Tibial nerve (tissue), 4 donors: ENCODE measurements at places on chromosomes 13 and 19.

- no peak overlapping the region for H3K27ac ChIP-seq
- H3K27me3 ChIP-seq = peaks cover 39% of the 10 kb centered on the region
- peaks cover 17% of the 10 kb centered on the region for H3K4me1 ChIP-seq
- H3K4me3 ChIP-seq = no peak overlapping the region
- no peak for DNase-seq
Observed at GRCh38 chr19:4606921-4607678, 32.2 kb upstream of the TNFAIP8L1 start.

- H3K27ac ChIP-seq = no peak overlapping the region
- H3K27me3 ChIP-seq = no peaks in the 10 kb centered on the region
- DNase-seq = no peak
- no peaks in the 10 kb centered on the region for H3K4me1 ChIP-seq
- H3K36me3 ChIP-seq = peaks cover 58% of the 10 kb centered on the region
Observed at GRCh38 chr19:44675521-44675920, 4.2 kb downstream of the CEACAM19 start.

DNA sequence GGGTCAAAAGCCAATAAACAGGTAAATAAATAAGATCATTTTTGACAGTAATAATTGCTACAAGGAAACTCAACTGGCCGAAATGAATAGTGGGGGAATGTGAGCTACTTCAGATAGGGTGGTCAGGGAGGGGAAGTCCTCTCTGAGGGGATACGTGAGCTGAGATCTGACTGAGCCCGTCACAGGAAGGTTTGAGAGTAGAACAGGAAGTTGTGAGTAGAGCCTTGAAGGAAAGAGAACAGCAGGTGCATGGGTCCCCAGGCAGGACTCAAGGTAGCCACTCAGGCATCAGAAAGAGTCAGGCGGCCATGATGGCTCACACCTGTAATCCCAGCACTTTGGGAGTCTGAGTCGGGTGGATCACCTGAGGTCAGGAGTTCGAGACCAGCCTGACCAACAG, 6.3 kb downstream of the IRGQ start:
- no peak overlapping the region for H3K27ac ChIP-seq
- no peak overlapping the region for H3K4me3 ChIP-seq

DNA sequence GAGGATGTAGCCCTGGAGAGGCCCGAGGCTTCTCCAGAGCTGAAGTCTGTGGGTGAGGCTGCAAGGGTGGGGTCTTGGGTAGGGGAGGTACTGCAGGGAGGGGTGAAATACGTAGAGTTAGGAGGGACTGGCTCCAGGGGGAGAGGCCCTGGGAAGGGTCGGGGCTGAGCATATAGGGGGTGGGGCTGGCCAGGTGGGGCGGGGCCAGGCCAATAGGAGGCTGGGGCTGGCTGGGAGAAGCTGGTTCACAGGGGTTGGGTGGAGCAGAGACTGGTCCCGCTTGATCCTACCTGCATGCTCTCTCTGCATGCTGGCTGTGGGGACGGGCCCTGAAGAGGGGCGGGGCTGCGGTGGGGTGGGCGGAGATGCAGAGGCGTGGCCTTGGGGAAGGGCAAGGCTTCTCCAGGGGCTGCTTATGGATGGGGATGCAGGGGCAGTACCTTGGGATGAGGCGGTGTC, 51.9 kb downstream of the CELF5 start:
- H3K27ac ChIP-seq = no peak overlapping the region
- H3K27me3 ChIP-seq = no peaks in the 10 kb centered on the region
- no peaks in the 10 kb centered on the region for H3K4me1 ChIP-seq
- H3K36me3 ChIP-seq = no peaks in the 10 kb centered on the region
- no peak for DNase-seq

DNA sequence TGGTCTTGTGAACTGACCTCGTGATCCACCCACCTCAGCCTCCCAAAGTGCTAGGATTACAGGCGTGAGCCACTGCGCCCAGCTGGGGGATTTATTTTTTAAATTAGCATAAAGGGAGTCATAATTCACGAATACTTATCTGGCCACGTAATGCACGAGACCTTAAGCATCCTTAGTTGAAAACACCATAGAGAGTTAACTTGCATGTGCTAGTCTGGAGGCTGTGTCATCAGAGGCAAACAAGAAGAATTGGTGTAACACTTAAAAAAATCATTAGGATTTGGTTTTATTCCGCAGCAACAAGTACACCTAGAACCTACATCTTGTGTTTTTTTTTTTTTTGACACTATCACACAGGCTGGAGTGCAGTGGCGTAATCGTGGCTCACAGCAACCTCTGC, 19.1 kb downstream of the KLF5 start:
- H3K4me3 ChIP-seq = no peak overlapping the region
- no peaks in the 10 kb centered on the region for H3K27me3 ChIP-seq
- peaks cover 22% of the 10 kb centered on the region for H3K36me3 ChIP-seq
- no peak overlapping the region for H3K27ac ChIP-seq
- no peak for DNase-seq

GRCh38 chr19:21133633-21134032, 8.2 kb upstream of the ZNF431 start:
- H3K4me3 ChIP-seq = no peak overlapping the region
- H3K27me3 ChIP-seq = no peaks in the 10 kb centered on the region
- no peak for DNase-seq
- H3K4me1 ChIP-seq = no peaks in the 10 kb centered on the region
- no peak overlapping the region for H3K27ac ChIP-seq
- no peaks in the 10 kb centered on the region for H3K36me3 ChIP-seq

DNA sequence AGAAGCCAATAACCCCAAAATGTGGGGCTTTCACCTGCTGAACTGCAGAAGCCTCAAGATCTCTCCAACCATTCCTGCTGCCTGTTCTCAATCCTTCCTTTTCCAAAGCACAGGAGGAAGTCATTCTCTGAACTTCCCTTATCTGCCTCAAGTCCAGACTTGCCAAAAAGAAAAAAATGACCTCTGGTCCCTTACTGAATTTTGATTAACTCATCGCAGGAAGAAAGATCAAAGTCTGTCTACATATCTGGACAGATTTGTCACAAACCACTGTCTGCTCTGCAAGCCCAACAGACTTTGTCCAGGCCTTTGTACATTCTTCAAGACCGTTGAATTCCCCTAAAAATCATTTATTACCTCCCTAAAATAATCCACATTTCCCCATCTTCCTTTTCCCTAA, 126.5 kb upstream of the NBEA start:
- no peaks in the 10 kb centered on the region for H3K27me3 ChIP-seq
- no peak overlapping the region for H3K4me3 ChIP-seq
- DNase-seq = no peak

GRCh38 chr13:109481040-109481439, 305.3 kb downstream of the IRS2 start:
- DNase-seq = no peak
- no peaks in the 10 kb centered on the region for H3K27me3 ChIP-seq
- H3K36me3 ChIP-seq = no peaks in the 10 kb centered on the region

GRCh38 chr19:55698256-55698655, 23.2 kb downstream of the EPN1 start:
- no peaks in the 10 kb centered on the region for H3K4me1 ChIP-seq
- no peak overlapping the region for H3K27ac ChIP-seq
- H3K27me3 ChIP-seq = no peaks in the 10 kb centered on the region
- peaks cover 96% of the 10 kb centered on the region for H3K36me3 ChIP-seq
- no peak for DNase-seq

DNA sequence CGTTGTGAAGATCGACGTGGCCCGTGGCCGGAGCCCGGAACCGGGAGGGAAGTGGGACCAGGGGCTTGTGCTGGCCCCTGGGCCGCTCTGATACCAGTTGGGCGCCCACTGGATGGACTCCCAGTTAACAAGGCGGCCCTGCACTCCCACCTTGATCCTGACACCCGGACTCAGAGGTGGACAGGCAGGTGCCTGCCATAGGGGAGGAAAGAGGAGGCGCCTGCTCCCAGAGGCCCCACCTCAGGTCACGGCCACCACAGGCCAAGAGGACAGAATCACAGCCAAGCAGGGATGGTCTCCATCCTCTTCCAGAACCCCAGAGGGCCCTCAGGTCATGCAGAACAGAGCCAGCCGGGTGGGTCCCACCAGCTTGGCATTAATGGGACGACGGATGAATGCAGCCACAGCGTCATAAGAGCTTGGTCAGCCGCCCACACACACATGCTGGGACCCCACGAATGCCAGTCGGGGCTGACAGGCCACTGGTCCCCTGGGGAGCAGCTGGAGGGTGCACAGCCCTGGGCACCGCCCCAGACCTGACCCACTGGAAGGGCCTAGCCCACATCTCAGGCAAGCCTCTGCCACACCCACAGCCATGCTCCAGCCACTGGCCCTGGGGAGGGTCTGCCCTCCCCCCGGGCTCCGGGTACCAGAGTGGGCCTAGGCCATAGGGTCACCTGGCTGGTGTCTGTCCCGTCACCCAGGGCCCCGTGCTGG, 9.6 kb upstream of the KLF16 start:
- no peak for DNase-seq
- H3K36me3 ChIP-seq = no peaks in the 10 kb centered on the region
- H3K27me3 ChIP-seq = no peaks in the 10 kb centered on the region
- peak overlapping the region; percentile 50 for H3K27ac ChIP-seq
